ENCODE measurements at places on chromosomes 6 and 20.

GRCh38 chr6:53033764-53034163, 31.4 kb upstream of the FBXO9 start:
- DNase-seq: no peak

DNA sequence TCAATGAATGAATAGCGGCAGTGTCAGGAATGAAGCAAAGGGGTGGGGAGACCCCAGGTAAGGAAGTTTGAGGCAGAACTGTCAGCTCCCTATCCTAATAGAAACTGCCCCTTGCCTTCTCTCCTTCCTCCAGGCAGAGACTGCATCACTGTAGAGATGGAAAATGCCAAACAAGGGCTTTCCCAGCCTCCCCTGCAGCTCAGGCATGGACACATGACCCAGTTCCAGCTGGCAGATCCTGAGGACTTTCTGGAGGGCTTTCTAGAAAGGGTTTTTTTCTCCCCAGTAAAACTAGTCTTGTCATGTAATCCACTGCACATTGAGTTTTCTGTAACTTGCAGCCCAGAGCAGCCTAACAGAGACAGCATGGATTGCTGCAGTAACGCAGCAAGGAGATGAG, 17.9 kb upstream of the PNPLA1 start:
- DNase-seq: no peak

- DNase-seq: no peak
Observed at GRCh38 chr6:48747040-48747439, 636.0 kb upstream of the PTCHD4 start.

- DNase-seq: no peak
Observed at GRCh38 chr6:159063549-159063948, 18.8 kb upstream of the TAGAP start.

- DNase-seq: peak; percentile 84
Observed at GRCh38 chr6:47135772-47136171, 93.6 kb upstream of the ADGRF1 start.

- DNase-seq: no peak
Observed at GRCh38 chr6:130991422-130992137, 71.5 kb downstream of the EPB41L2 start.

GRCh38 chr6:36678488-36679042, at the start of gene CDKN1A:
CDKN1A (plus strand) TSS chr6:36678714; CDS start chr6:36684102, 5,388 bp downstream.
- peak; percentile 72 for DNase-seq

DNA sequence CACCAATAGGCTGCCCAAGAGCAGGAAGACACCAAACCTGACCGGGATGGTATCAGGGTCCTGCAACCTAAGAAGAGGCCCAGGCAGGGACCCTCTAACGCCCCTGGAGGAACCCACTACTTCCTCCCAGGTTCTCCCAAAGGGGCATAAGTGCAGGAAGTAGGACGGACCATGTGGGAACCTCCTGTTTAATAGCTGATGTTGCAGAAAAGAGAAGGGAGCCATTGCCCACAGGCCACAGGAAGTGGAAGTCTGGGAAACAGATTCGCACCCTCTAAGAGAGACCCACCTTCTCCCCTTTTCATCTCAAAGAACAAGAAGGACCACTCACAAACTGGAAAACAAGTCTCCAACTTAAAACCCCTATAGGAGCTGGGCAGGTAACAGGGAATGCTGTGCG, 18.1 kb downstream of the PREX1 start:
- no peak for DNase-seq

- no peak for DNase-seq
Observed at GRCh38 chr6:33683051-33683571, 28.4 kb downstream of the UQCC2 start.

DNA sequence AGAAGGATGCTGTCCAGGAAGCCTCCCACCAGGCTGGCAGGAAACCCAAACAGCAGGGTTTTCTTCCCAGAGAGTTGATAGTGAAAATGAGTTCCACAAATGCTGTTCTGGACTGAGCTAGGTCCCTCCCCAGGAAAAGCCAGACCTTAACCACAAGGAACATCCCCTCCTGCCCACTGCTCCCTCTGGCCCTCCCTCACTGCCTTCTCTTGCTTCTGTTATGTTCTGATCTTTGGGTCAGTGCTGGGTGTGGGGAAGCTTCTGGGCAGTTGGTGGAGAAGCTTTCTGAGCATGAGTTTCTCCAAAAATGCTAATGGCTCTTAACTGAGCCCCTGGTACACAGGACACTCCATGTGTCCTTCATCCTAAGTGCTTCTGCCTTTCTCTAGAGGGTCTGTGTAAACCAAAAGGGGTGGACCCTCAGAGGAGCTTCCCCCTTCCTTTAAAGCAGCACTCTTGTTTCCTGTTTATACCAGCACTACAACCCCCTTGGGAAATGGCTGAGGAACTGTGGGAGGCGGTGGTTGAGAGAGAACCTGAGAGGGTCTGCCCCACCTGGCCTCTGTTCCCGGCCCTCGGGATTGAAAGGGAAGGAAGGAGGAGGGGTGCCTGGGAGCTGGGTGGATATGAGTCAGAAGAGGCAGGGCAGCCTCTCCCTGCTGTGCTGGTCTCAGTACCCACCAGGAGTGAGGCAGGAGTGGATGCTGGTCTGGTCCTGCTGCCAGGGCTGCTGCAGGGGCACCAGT, 42.0 kb downstream of the CDS2 start:
- DNase-seq: peak; percentile 14

- no peak for DNase-seq
Observed at GRCh38 chr6:76719449-76719848, 647.0 kb upstream of the IMPG1 start.

GRCh38 chr6:44166591-44167184, 8.1 kb downstream of the CAPN11 start:
- no peak for DNase-seq

GRCh38 chr6:13635948-13636658, 21.0 kb downstream of the NOL7 start:
- no peak for DNase-seq

GRCh38 chr6:25002326-25003091, 66.7 kb upstream of the RIPOR2 start:
- no peak for DNase-seq

DNA sequence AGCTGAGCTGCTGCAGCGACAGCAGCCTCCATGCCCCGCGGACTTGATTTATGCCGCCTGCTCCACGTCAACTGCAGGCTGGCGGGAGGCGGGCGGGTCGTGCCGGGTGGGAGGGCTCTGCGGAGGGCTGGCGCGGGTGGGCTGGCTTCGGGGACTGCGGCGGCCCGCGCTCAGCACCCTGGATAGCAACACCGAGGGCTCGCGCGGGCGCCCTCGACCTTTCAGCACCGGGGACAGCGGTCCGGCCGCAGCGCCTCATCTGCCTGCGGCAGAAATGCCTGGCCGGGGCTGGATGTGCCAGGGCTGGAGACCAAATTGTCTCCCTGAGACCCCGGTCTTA, 792 bp downstream of the SNAP25 start:
- peak; percentile 52 for DNase-seq

DNA sequence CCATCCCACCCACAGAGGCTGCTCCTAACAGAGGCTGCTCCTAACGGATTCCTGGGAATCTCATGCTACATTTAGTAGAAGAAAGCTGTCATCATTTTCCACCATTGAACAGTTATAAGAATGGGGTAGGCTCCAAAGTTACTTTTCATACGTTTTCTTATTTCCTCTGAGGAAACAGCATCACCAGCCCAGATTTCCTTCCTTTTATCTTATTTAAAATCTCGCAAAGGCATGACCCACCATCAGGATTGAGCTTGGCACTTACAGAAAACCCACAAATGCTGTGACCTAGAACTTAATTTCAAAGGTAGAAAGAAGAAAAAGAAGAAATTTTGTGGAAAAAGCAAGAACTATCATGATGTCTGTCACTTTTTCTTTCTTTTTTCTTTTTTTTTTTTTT, 168.0 kb downstream of the LY86 start:
- no peak for DNase-seq

GRCh38 chr6:168996356-168996625, 257.4 kb downstream of the THBS2 start:
- DNase-seq: no peak

Data from fibroblast of skin of left quadriceps (primary cell).